ENCODE measurements at places on chromosomes 3 and 15.

GRCh38 chr3:88219138-88219792 is 69.5 kb downstream of the C3orf38 start:
- peak; percentile 45 for DNase-seq

DNA sequence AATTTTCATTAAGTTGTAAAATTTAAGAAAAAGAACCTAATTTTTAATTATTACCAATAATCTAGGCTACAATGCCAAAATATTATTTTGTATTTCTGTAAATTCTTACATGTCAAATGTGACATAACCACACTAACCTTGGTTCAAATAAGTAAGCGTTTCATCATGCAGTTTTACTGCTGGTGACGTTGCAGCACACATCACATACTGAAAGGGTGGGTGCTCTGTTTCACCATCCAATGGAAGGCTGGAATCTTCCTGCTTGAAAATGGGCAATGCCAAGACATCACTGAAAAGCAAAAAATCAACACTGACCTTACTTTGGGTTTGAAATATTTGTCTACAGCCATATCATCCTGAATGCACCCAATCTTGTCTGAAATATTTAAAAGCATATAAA is 14.8 kb downstream of the UBP1 start:
- no peak for DNase-seq

DNA sequence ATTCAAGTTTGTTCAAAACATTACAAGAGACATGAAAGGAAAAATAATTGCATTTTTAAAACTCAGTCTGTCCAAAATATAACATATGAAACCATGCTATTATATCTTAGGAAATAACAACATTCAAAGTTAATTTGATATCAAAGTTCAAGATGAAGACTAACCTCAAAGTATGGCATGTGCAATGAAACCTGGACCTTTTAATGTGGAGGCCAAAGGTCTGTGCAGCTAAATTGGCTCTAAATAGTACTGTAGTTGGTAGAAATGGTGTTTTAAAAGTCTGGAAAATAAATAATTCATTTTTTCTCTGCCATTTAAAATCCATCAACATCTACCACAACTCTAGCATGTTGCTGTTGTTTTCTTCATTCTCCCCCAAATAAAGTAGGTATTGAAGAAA is 8.7 kb downstream of the GRAMD1C start:
- DNase-seq, result no peak

DNA sequence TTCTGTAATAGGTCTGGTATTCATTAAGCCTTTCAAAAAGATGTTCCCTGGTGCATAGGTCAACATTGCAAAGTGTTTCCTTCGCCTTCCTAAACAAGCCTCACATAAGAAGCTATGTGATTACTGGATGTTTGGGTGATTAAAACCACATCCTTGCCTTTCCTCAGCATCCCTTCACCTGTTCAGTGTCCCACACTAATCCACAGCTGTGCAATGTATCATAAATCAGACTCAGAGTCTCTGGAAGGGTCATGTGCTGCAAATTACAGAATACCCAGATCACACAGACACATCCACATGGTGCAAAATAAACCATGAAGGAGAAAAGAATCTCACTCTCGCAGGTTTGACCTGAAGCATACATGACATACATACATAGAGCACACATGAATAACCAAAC is 164.7 kb upstream of the NSMCE3 start:
- no peak for DNase-seq

- DNase-seq, result peak; percentile 88
These were observed 500.4 kb downstream of the SHQ1 start for GRCh38 chr3:72347819-72348319.

DNA sequence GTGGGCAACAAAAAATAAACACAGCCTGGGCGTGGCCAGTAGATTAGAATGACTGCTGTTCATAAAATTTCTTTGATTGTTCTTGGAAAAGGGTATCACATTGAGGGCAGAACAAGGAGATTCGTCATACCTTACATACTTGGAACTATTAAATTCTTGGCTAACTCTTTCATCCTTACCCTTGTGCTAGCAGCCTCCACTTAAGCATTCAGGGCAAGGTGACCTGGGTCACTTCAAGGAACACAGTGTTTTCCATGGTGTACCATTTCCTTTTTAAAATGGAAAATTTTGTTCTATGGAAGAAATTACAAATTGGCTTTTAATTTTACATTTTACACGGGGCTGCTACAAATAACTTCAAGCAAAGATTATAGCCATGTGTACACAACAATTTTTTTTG is 60.8 kb downstream of the MINDY4B start:
- no peak for DNase-seq

DNA sequence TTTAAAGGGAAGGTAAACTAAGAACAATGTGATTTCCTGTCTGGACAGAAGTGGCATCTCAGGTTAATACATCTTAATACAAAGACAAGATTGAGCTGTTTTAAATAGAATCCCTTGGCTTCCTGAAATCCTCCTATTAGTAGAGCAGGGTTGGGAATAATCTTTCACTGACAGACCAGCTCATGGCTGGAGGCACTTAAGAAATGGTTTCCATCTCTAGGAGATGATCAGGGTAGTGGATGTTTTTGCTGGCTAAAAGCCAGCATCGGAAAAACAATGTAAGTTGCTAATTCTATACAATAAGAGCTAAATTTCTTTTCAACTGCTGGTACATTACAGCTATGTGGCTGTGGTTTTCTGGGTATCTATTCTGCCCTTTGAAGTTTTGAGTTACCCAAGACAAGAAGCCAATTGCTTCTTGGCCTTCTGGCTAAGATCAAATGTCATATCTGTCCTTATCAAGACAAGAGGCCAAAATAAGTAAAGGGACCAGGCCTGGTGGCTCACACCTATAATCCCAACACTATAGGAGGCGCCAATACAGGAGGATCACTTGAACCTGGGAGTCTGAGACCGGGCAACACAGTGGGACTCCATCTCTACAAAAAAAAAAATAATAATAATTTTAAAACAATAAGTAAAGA is 49.6 kb downstream of the SHQ1 start:
- DNase-seq, result peak; percentile 25

GRCh38 chr15:67685008-67685599 is 140.2 kb upstream of the SKOR1 start:
- peak; percentile 59 for DNase-seq

GRCh38 chr15:31352339-31352751 is 25.7 kb downstream of the KLF13 start:
- DNase-seq, result no peak

- no peak for DNase-seq
These were observed 25.8 kb downstream of the SIAH2 start for GRCh38 chr3:150736903-150737832.

GRCh38 chr3:28598165-28598564 is 249.5 kb upstream of the AZI2 start:
- no peak for DNase-seq

DNA sequence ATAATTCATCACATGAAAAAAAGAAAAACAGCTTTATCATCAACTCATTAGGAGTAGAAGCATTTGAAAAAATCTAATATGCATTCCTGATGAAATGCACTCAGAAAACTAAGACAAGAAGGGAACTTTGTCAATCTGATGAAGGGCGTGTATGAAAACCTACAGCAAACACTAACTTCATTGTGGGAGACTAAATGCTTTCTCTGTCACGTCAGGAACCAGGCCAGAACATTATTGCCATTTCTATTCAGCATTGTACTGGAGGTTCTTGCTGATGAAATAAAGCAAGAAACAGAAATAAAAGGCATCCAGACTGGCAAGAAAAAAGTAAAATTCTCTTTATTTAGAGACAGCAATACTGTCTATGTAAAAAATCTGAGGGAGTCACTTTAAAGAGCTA is 235.2 kb downstream of the GABRB3 start:
- no peak for DNase-seq

DNA sequence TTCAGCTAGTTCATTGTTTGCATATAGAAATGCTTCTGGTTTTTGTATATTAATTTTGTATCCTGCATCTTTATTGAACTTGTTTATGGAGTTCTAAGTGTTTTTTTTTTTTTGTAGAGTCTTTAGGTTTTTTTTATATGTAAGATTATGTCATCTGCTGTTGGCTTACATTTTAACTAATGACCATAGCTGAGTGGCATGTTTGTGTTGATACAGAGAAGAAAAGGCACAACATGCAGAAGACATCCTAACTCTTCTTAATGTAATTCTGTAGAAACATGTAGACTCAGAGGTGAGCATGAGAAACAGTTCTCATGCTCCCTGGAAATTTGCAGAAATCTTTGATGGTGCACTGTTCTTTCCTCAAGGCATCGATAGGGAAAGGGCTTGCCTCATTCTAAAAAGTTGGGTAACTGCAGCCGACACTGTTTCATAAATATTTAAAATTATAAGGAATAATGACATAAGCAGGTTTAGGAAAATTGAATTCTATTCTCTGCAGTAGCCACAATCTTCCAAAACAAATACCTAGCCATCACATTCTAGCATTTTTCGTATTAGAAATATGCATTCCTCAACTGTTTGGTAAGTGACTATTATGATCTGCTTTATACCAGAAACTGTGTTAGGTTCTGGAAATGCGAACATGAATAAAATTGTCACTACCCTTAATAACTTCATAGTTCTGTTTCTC is 499.6 kb upstream of the KCNMB2 start:
- DNase-seq, result peak; percentile 64

DNA sequence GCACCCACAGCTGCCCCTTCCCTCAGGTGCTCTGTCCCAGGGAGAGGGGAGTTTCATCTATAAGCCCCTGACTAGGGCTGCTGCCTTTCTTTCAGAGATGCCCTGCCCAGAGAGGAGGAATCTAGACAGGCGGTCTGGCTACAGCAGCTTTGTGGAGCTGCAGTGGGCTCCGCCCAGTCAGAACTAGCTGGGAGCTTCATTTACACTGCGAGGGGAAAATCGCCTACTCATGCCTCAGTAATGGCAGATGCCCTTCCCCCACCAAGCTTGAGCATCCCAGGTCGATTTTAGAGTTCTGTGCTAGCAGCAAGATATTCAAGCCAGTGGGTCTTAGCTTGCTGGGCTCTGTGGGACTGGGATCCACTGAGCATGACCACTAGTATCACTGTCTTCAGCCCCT is 181.2 kb upstream of the RARB start:
- peak; percentile 7 for DNase-seq

DNA sequence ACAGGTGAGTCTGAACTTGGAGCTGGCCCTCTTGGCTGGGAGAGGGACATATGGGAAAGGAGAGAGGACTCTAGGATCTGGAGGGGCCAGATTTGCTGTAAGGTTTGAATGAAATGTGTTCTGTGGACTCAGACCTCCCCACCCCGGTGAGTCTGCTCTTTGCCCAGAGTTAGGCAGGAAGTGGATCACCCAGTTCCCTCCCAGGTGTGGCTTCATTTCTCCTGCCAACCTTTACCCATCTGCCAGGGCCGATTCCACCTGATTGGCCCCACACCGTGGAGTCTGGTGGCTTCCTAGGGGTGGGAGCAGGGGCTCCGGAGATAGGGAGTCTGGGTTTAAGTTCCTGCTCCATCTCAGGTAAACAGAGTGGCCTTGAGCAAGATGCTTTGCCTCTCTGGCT is 25.5 kb downstream of the CD276 start:
- DNase-seq, result no peak

- peak; percentile 34 for DNase-seq
These were observed 188.2 kb downstream of the VPS13C start for GRCh38 chr15:61871926-61872522.

GRCh38 chr3:51539291-51539941 is 897 bp downstream of the RAD54L2 start:
- peak; percentile 66 for DNase-seq

GRCh38 chr3:101204246-101204645 is 116.1 kb downstream of the IMPG2 start:
- no peak for DNase-seq

DNA sequence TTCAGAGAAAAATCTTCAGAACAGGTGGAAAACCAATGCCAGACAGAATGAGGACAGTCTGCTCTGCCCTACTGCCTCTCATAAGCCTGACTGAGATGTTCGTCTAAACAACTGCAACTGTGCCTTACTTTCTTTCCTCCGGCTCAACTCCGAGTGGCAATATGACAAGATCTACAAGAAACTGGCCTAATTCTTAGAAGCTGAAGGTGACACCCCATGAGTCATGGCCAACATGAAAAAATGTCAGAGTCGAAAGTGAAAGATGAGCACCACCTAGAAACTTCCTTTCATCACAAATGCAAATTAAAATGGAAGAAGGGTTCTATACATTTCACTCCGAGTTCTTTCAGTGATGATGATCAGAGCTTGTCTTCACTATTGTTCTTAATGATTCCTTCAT is 12.9 kb downstream of the PCYT1A start:
- peak; percentile 19 for DNase-seq

GRCh38 chr15:78914027-78914764 is 30.6 kb downstream of the CTSH start:
- DNase-seq, result peak; percentile 34

- no peak for DNase-seq
These were observed 404.8 kb upstream of the RORA start for GRCh38 chr15:61633951-61634350.

- no peak for DNase-seq
These were observed 9.8 kb upstream of the EEFSEC start for GRCh38 chr3:128143496-128143895.

DNA sequence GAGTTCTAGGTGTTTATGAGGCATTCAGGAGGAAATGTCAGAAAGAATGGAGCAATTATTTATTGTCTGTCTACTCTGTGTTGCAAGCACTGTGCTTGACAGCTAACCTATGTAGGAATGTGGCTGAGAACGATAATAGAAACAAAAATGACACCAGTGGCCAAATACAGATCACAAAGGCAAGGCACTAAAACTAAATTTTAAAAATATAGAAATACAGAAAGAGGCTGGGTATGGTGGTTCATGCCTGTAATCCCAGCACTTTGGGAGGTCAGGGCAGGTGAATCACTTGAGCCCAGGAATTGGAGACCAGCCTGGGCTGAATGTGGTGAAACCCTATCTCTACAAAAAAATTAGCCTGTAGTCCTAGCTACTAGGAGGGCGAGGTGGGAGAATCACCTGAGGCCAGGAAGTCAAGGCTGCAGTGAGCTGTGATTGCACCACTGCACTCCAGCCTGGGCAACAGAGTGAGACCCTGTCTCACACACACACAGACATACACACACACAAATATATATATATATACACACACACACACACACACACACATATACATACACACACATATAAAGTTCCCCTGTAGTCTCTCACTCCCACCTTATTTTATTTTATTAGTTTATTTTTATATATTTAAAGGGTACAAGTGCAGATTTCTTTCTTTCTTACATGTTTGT is 6.0 kb downstream of the PRKCI start:
- DNase-seq, result peak; percentile 64

- no peak for DNase-seq
These were observed 10.6 kb upstream of the SH3BP5 start for GRCh38 chr3:15342945-15343344.

DNA sequence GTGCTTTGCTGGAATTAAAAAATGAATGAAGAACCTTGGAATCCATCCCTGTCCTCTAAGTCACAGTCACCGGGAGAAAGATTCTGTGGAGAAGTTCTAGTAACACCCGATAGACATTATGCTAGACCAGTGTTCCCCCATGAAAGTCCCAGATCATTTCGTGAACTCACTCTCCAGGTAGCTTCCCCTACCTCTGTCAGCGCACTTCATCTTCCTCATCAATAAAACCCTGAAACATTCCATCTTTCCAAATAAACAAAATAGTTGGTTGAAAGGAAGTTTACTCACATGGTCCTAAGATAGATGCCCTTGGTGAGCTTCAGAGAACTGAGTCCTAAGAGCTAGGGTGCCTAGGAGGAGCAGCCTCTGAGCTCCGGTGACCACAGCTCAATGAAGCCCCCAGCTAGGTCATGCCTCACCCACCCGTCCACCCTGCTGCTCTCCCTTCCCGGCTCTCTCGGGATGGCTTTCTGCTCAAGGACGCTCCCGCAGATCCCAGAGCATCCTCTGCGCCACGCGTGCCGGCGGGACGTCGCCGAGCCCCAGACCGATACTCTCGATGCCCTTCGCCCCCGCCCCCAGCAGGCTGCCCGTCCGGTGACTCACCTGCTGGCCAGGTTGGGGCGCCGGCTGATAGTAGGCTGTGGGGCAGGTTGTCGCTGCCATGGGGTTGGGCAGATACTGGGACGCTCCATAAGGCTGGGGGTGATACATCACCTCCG is 776 bp downstream of the VGLL3 start:
- DNase-seq, result peak; percentile 55

Measured in EH (cell line).